CD4-positive, alpha-beta T cell (primary cell): ENCODE measurements at places on chromosomes 12 and 14.

- DNase-seq = peak; percentile 6
These were observed 223.8 kb downstream of the VRK1 start for GRCh38 chr14:97021001-97021400.

- DNase-seq = no peak
These were observed 179.2 kb upstream of the PDE3A start for GRCh38 chr12:20188930-20189653.

DNA sequence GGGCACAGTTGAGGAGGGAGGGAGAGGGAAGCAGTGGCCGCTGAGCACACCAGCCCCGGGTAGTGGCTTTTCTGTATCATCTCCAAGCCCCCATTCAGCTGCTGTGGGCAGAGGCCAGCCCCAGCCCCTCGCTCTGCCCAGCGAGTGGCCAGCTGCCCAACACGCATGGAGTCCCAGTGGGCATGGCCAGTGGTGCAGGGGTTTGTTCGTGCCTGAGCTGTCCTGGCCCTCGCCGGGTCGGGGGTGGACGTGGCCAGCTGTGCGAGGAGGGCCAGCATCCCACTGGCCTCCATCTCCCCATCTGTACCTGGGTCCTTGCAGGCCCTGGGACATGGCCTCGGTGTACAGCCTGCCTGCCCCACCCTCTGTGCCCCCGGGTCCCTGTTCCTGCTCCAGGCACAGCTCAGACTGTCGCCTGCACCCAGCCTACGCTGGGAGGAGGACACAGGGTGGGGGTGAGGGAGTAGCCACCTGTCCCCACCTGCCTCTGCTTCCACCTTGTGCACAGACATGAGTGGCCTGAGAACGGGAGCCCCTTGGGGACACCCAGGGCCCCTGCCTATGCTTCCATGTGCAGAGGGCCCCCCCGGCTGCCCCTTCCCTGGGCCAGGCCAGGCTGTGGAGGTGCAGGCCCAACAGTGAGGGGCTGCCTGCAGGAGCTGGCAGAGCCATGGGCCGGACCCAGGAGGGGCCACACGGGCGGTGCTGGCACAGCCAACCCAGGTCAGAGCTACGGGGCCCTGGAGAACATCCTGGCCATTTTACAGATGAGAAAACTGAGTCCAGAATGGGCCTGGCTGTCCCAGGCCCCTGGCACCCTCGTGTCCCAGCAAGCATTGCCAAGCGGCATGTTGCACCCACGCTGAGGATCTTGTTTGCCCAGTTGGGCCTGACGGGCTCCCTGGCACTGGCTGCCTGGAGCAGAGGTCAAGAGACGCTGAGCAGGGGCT, 4.3 kb downstream of the INF2 start:
- no peak for DNase-seq

GRCh38 chr14:34228650-34228976, 233.4 kb downstream of the SPTSSA start:
- no peak for DNase-seq

- no peak for DNase-seq
These were observed 11.2 kb upstream of the SERPINA4 start for GRCh38 chr14:94550041-94550440.
